Foreskin fibroblast (primary cell): ENCODE measurements at places on chromosomes 1 and 21.

GRCh38 chr1:96707023-96707422, 14.6 kb upstream of the PTBP2 start:
- no peak for DNase-seq

GRCh38 chr1:55535724-55536544, 320.8 kb upstream of the USP24 start:
- no peak for DNase-seq

- no peak for DNase-seq
Measured at GRCh38 chr1:202045705-202046104, 35.3 kb downstream of the ELF3 start.

GRCh38 chr1:235918032-235918431, 51.3 kb upstream of the LYST start:
- peak; percentile 47 for DNase-seq

DNA sequence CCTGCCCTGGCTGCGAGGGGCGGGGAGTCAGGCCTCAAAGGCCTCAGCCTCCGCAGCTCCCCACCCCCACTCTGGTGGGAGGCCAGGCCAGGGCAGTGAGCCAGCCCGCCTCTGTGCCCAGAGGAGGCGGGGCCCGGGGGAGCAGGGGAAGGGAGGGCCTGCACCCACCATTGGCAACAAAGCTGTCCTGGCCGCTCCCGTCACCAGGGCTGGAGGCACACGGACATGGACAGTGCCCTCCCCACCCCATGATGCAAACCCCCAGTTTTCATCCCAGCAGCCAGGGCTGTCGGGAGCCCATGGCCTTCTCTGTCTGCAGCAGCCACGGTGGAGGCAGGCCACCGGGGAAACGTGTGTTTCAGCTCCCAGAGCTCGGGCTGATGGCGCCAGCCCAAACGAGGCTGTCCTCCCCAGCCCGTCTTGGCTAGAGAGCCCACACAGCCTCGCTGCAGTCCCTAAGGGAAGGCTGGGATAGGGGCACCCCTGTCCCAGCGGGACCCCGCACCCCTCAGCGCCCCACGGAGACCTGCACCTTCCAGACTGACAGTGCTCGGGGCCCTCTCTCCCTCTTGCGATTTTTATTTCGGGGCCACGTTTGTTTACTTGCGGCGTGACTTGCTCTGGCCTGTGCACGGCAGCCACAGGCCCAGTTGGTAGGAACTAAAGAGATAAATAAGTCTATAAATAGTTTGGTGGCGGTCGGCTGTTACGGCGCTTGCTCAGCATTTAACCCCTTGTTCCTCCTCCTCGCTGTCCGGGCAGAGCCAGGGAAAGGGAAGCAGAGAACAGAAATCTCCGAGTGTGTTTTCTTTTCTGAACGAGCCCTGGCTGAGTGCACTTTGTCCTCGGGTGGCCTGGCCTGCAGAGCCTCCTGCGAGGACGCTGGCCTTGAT, 101.8 kb downstream of the PRDM16 start:
- peak; percentile 7 for DNase-seq
